Muscle of arm (tissue), 14 donors: ENCODE measurements at places on chromosomes 4 and X. TPM values are rescaled to one million over a fixed set of nuclear protein-coding genes. Genes with fewer than 3 reads are reported as not detected.

The PDE6B gene
- polyA plus RNA-seq, result 13.0 TPM

The CT47C1 gene
- not detected for polyA plus RNA-seq

The NFXL1 gene
- polyA plus RNA-seq, result 10.3 TPM

The SLC9B1 gene
- polyA plus RNA-seq, result 2.0 TPM

GRCh38 chr4:56671373-56671772 lies 9.7 kb downstream of the HOPX start:
- DNase-seq, result no peak

GRCh38 chr4:168506014-168506413 lies 9.2 kb downstream of the PALLD start:
- DNase-seq, result no peak

DNA sequence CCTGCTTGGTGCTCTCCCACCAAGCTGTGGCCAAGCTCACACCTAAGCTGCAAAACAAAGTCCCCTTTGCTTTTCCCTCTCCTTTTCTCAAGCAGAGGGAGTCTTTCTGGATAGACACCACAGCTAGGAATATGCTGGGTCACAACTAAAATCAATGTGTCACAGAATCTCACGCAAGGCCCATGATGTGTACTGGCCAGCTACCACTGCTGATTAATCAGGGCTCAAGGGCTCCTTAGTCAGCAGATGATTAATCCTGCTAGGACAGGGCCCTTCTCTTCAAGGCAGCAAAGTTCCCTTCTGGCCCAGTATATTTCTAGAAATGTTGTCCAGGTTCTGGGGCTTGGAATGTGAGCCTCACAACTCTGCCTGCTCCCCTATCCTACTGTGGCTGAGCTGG lies 32.0 kb upstream of the TENT5D start:
- no peak for DNase-seq
